ENCODE measurements at places on chromosomes 11 and 22.

GRCh38 chr11:119206511-119207414, 624 bp downstream of the CBL start:
- peak; percentile 46 for DNase-seq

- peak; percentile 38 for DNase-seq
Measured at GRCh38 chr22:43993072-43993760, 30.9 kb upstream of the PARVB start.

DNA sequence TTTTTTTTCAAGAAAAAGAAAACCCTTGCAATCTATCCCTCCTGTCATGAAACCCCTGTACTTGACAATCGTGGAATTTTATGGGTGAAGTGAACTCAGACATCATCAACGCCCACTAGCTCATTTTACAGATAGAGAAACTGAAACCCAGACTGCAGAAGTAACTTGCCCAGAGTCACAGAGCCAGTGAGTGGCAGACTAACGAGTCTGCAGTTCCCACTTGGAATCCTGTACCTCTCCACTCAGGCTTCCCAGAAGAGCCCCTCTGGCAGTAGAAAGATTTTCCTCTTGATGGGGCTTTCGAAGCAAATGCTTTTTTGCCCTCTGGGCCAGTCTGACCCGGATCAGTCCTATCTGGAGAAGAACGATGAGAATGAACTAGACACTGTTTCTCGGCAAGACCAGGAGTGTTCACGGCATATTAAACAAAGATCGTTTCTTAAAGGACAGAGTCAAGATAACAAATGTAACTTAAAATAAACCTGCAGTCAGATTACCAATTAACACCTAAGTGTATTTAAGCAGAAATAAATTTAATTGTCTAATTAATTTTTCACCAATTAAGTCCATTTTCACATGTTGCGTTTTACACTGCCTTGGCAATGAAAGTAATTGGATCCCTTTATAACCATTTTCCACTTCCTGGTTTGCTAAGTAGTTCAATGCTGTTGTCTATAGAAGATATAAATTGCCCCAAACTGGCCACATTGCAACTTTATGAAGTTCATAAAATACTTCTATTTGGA, 61.3 kb upstream of the CREB3L1 start:
- DNase-seq: no peak

DNA sequence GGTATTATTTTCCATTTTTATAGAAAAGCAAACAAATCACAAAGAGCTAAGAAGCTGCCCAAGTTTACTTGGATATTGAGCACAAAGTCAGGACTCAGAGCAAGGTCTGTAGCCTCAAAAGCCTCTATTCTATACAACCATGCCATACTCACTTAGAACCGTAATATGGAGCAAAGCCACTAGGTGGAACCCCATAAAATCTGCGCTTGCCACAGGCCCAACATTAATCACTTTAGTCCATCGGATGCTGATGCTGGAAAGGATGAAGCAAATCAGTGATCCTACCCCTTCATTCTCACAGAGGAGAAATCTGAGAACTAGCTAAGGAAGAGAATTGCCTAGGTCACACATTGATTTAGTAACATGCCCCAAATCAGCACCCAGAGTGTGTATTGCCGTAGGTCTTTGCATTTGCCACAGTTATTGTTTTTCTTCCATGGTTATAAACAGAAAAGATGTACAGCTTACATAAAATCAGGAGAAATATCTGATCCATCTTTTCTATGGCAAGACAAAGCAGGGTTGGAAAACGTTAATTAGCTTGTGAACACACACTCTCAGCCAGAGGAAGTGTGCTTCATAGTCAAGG, 56.7 kb upstream of the RAB38 start:
- no peak for DNase-seq

- no peak for DNase-seq
Measured at GRCh38 chr22:24865508-24865907, 59.5 kb downstream of the SGSM1 start.

DNA sequence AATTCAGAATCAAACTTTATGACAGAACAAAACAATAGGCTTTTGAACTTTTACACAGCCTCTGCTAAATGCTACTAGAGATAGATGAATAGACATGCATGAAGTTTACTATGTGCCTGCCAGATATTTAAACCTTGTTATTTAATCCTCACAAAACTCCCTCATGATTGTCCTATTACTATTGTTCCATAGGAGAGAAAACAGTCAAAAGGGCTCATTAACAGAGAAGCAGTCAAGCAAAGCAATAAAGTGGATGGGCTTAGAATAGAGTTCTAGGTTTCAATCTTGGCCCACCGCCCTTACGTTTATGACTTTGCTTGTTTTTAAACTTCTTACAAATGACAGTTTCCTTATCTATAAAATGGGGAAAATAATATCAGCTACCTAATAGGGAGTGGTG, 12.9 kb downstream of the CWC15 start:
- DNase-seq: no peak

Data from stimulated activated CD4-positive, alpha-beta T cell treated with anti-CD3 and anti-CD28 coated beads, Interleukin-4, amount 100 ng/mL, for 48 hours (primary cell).